ENCODE measurements at places on chromosomes 11 and 22. TPM values are rescaled to one million over a fixed set of nuclear protein-coding genes. Genes with fewer than 3 reads are reported as not detected.

CSKMT gene
- 12.2 TPM for total RNA-seq

KRTAP5-2 gene
- total RNA-seq = not detected

TUB gene
- 8.9 TPM for total RNA-seq

LRRC56 gene
- total RNA-seq = 0.40 TPM

PRODH gene
- 0.55 TPM for total RNA-seq

PANX2 gene
- 7.5 TPM for total RNA-seq

RNH1 gene
- 132 TPM for total RNA-seq

PMM1 gene
- 27.5 TPM for total RNA-seq

TPBGL gene
- 0.22 TPM for total RNA-seq

ACRV1 gene
- not detected for total RNA-seq

JAML gene
- not detected for total RNA-seq

VSIG10L2 gene
- total RNA-seq = not detected

MGAT3 gene
- 0.36 TPM for total RNA-seq

TSPAN18 gene
- 1.8 TPM for total RNA-seq

CLCF1 gene
- 46.1 TPM for total RNA-seq

NNMT gene
- total RNA-seq = 159 TPM

FXYD2 gene
- total RNA-seq = 16.3 TPM

PGM2L1 gene
- 18.2 TPM for total RNA-seq

CELSR1 gene
- total RNA-seq = 26.5 TPM

OR5A1 gene
- not detected for total RNA-seq

GTSE1 gene
- total RNA-seq = 23.7 TPM

RBMXL2 gene
- total RNA-seq = not detected

TEX12 gene
- total RNA-seq = not detected

OR51B5 gene
- not detected for total RNA-seq

GRIA4 gene
- total RNA-seq = not detected

MRGPRF gene
- total RNA-seq = 0.15 TPM
